ENCODE measurements at places on chromosomes 2 and 18.

DNA sequence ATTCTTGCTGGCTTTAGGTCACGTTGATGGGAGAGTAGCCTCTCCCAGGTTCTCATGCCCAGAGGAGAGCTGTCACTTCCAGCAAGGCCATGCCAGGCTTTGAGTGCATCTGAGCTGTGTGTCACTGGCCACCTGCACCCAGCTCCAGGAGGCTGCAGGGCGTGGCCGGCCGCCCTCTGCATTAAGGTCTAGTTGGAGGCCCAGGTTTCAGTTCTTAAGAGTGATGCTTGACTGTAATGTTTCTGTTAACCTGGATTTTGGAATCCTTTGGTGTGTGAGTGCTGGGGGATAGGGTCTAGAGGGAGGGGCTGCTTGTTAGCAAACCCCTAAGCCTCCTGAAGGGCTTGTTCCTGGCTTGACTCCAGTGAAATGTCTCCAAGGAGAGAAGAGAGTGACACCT lies 140.1 kb downstream of the ACOXL start:
- DNase-seq = no peak

DNA sequence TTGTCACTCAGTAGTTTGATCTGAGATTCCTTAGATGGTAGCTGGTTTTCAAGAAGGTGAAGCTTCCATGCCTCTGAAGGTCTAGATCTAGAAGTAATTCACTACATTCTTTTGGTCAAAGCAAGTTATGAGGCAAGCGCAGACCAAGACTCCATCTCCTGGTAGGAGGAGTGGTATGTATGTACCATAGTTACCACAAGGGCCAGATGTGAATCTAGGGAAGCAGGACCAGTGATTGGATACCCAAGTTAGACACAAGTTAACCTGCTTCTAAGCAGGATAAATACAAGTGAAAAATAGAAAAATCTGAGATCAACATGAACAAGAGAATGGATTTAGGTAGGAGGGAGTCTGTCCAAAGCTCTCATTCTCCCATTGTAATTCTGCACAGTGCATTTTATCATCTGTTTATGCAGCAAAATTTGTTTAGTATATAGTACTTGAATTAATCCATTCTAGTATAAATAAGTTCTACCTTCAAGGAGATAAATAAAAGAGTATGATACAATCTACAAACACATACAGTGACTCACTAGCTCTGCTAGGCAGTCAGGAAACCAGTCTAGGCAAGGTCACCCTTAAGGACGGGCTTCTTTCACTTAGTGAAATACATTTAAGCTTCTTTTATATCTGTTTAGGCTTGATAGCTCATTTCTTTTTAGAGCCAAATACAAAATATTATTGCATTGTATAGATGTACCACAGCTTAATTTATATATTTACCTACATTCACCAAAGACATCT lies 14.2 kb upstream of the DOCK10 start:
- no peak for DNase-seq

DNA sequence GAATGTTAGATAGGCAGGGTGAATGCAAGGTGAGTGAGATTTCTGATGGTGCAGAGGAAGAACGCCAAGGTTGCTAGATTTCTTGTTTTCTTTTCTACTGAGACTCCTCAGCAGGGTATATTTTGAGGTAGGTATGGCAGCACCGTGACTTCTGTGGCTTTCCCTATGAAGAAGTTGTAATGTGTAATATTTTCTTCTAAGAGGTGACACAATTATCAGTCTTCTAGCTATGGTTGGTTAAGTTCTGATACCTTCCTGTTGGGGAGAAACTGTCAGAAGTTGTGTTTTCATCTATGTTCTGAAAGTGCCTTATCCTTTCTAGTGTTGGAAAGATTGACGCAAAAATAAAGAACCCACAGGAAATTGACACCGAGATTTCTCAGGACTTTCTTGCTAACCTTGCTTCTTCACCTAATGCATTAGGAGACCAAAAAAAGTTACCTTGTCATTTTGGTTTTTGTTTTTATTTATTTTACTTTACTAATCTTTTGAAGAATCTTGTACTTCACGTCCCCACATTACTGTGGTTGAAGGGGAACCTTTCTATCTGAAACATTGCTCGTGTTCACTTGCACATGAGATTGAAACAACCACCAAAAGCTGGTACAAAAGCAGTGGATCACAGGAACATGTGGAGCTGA lies 11.9 kb downstream of the IL18R1 start:
- no peak for DNase-seq

DNA sequence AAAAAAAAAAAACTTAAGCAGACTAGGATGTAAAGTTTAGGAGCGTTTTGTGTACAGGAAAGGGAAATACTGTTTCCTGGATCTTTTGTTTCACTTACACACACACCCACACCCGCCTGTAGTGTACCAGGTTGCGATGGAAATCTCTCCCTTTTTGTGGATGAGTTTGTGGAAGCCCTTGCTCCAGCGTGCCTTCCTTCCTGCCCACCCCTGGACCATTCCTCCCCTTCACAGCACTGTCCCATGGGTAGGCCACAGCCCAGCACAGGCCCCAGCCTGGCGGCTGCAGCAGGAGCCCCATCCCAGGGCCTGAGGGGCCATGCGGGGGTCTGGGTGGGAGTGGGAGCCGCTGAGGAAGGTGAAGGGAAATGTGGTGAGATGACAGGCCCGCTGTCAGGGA lies 15.1 kb downstream of the MALL start:
- no peak for DNase-seq

DNA sequence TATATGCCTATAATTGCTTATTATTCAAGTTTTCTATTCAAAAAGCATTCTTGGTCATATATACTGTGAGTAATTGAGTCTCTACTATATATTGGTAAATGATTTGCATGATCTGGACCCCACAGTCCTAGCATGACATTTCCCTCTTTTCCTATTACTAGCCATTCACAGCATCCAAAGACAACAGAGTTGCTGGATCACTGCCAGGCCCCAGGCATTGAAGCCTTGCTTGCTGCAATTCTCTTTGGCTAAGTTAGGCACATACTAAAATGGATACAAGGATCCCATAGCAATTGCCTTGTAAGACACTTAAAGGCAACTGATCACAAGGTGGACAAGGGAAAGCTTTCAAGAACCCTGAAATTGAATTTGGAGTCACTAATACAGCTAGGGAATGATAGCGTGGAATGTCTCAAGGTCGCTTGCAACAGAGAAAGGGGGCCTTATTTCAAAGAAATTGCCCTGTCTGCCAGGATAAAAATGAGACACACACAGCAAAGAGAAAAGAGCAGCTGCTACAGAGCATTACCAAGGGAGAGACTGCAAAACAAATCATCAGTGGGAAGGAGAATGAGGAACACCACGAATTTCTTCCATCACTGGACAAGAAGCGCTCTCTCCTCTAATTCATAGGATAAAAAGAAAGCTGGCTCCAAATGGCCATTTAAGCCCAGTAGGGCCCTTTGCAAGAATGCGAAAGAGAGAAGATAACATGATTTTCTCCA lies 77.1 kb upstream of the EPHA4 start:
- no peak for DNase-seq

GRCh38 chr2:187655001-187655400 lies 100.8 kb upstream of the TFPI start:
- DNase-seq = no peak

- no peak for DNase-seq
These were observed 226.9 kb downstream of the PAX3 start for GRCh38 chr2:222071911-222072310.

DNA sequence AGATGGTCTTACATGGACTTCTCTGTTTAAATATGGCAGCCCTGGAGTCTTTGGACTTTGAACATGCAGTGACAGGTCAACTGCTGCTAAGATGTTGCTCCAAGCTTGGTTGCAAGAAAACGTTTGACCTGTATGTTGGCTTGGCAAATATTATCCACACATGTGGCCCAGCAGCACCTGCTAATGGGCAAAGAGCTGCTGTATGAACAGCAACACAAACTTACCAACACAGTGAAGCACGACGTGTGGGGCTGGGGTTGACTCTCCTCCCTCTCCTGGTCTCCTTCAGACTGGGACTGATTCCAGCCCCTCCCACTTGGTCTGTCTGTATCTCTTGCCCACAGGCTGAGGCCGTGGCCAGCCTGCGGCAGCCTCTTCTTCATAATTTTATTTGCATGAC lies 3.8 kb downstream of the KCNE4 start:
- no peak for DNase-seq

DNA sequence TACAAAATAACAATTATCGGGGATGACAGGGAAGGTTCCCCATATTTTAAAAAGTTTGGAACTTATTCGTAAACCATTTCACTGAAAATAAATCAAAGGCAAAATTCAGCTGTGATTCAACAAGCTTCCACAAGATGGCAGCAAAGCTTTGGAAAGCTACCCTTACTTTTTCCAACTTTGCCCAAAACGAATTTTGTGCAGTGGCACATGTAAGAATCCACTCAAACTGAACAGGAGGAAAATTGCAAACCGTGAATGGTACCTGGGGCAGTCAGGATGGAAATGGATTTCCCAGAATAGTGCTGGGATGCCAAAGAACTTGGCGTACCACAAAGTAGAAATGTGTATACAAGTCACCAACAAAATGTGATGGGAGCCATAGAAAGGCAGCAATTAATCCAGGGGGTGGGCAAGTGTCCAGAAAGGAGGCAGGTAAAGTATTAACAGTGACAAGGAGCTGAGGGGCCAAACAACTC lies 10.7 kb downstream of the RPL31 start:
- DNase-seq = peak; percentile 6

DNA sequence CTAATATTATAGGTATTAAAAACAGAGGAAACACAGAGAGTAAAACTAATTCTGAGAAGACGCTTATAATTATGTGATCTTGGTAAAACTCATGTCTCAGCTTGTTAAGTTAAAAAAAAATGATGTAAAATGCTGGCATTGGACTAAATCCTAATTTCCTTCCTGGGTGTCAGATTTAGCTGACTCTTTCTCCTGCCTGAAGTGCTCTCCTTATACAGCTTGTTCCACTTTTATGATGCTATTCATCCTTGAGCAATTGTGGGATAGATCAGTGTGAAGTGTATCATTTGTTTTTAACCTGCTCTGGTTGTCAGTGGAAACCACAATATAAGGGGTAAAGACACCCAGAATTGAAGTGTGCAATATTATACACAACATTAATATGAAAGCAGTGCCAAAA lies 84.9 kb downstream of the EFEMP1 start:
- DNase-seq = no peak

GRCh38 chr2:108297436-108298141 lies 8.9 kb downstream of the SULT1C2 start:
- DNase-seq = peak; percentile 15

- peak; percentile 35 for DNase-seq
These were observed 139.9 kb upstream of the ZEB2 start for GRCh38 chr2:144659731-144660275.

GRCh38 chr2:19600506-19600905 lies 242.1 kb upstream of the OSR1 start:
- no peak for DNase-seq

GRCh38 chr2:196245378-196246140 lies 74.2 kb upstream of the STK17B start:
- no peak for DNase-seq

DNA sequence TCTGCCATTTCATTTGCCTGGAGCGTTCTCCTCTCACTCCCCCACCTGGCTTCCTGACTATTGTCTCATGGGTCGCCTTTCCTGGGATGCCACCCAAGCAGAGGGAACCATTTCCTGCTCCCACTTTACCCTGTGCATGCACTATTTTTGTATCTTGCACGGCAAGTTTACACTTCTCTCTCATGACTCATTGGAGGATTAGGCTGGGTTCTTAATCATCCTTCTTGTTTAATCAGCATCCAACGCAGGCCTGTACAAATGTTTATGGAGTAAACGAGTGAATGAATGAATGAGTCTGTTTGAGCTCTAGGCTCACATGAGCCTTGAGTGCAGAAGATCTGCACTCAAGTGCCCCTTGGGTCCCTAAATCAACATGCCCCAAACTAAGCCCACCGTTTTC lies 3.8 kb upstream of the ARHGAP25 start:
- no peak for DNase-seq

DNA sequence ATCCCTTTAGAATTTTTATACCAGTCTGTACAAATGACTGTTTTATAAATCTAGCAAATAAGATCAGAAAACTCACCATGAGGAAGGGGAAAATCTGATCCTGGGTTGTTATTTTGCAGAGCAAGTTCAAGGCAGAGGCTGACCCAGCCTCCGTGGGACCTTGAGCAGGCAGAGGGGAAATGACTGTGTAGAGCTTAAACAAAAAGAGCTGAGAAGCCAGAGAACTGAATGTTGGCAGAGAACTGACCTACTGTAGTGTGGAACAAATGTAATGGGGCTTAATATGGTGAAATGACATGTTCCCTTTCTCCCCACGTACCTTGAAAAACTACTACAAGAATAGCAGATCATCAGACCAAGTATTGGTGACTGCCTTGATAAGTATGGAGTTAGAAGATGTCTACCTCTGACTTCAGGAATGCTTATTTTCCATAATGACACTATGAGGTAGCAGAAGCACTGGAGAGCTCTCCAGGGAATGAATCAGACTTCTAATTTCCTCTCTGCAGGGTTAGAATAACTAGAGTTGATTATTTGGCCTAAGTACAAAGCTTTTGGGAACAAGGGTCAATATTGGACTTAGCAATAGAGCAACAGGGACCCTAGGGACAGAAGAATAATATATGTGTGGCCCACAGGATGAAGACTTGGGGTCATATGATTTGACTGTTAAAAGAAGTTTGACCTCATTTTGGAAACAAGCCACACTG lies 304.4 kb downstream of the CCDC178 start:
- no peak for DNase-seq

DNA sequence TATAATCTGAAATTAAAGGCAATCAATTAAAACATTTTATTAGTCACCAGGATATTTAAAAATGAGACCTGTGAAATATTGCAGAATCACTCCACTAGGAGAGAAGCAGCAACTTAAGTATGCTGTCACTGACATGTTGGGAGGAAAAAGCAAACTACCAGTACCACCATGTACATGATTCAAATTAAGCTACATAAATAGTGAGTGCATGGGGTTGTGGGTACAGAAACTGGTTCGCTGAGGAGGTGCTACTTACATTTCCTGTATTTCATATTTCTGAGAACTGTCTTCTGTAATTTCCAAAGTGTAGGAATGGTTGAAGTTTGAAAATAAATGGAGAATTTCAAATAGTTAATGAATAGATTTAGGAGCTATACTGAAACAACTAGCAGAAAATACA lies 7.9 kb upstream of the NR4A2 start:
- DNase-seq = no peak

GRCh38 chr2:144518748-144519596 lies 947 bp downstream of the ZEB2 start:
- DNase-seq = no peak

All from fibroblast of skin of left biceps (primary cell).